Fibroblast of skin of scalp (primary cell): ENCODE measurements at places on chromosomes 16 and 17.
A peak's percentile ranks its signal among the peaks of the same experiment; 100 is the strongest.

GRCh38 chr16:19375561-19376158, 42.0 kb upstream of the TMC5 start:
- peak; percentile 45 for DNase-seq

DNA sequence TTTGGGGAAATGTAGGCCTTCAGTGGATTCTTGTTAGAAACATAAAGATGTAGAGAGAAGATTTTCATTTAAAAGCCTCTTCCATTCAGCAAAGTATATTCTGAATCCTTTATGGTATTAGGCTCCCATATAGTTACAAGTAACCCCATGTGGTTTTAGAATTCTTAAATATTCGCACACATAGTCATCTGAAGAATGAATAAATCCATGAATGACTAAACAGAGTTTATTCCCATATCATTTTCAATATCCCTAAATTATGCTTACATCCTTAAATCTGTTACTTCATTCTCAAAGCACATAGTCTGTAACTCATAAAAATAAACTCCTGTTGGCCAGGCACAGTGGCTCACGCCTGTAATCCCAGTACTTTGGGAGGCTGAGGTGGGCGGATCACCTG, 962.1 kb downstream of the KCNJ18 start:
- no peak for DNase-seq

- DNase-seq: no peak
Measured at GRCh38 chr16:60641067-60641665, 1395.1 kb downstream of the CDH8 start.

DNA sequence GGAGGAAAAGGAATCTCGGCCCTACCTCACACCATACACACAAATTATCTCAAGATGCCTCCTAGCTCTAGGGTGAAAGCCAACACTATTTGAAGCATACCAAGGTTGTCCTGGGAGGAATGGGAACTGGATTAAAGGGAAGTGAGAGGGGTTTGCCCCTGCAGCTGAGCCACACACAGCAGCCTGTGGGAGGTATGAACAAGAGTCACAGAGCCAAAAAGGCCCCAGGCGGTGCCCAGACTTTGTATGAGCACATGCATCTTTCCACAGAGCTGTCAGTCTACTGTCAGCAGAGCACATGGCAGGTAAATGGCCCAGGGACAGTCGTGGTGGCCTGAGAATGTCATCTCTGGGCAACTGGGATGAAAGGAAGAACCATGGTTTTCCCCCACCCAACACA, 31.0 kb upstream of the RCVRN start:
- DNase-seq: no peak

DNA sequence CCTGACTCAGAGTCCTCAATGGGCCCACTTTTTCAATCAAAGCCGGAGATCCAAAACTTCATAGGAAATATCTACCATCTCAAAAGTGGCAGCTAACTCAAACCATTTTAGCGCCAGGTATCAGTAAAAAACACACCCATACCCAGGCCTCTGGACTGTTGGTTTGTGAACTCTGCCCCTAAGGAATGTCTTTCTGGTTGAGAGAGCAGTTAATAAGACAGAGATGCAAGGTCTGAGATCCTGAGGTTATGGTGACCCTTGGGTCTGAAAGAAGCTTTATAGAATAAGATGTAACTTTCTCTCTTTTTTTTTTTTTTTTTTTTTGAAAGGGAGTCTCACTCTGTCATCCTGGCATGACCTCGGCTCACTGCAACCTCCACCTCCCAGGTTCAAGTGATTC, 350.5 kb downstream of the SOX9 start:
- DNase-seq: no peak

DNA sequence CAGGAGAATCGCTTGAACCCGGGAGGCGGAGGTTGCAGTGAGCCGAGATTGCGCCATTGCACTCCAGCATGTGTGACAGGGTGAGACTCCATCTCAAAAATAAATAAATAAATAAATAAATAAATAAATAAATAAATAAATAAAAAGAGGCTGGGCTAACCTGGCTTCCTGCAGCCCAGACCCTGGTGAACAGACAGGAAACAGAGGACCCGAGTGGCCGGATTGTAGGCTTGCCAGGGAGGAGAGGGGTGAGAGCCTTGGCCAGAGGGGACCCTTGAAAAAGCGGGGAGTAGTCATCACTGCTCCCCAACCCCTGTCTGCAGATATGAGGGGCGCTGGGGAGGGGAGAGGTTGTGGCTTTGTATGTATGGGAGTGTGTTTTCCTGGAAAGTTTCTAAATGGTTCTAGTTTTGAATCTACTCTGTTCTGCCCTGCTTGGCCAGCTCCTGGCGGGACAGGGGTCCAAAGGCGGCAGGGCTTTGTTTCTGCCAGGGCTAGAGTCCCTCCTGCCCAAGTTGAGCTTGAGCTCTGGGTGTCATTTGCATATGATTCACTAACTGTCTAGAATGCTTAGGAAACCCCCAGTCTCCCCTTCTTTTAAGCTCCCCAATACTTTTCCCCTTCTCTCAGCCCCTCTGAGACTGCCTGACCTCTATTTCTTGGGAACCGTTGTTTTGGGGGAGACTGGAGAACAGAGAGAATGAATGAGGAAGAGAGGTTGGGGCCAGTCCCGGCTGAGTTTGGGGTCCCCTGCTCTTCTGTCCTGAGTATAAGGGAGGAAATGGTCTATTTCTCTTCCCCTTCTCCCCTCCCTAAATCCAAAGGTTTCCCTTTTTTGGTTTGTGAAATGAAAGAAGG, 16.4 kb downstream of the RARA start:
- DNase-seq: no peak

DNA sequence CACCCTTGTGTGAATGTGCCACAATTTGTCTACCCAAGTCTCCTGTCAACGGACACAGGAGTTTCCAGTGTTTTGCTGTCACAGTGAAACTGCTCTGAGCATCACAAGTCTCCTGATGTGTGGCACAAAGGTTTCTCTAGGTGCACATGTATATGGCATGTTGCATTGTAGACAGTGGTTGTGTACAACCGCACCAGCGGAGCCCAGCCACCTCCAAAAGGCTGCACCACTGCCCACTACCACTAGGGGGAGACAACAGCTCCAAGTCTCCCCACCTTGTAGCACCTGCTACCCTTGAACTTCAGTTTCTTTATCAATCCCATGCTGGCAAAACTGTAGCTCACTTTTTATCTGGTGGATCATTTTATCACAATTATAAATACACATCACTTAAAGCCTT, 95.5 kb upstream of the ZNF469 start:
- DNase-seq: no peak

DNA sequence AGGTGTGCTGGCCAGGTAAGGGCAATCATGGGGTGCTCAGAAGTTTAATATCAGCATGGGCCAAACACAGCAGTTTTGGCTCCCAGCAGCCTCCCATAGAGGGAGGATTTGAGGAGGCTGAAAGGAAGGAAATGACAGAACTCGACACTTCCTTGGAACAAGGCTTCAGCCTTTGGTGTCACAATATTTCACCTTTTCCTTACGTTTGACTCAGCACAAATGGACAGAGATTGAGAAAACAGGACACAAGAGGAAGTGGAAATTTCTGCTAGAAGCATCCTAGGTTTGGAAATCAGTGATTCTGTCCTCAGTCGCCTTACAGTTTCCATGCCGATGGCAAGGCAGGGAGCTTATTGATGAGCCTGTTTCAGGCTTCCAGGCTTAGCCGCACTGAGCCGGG, 181.4 kb downstream of the MAF start:
- no peak for DNase-seq

DNA sequence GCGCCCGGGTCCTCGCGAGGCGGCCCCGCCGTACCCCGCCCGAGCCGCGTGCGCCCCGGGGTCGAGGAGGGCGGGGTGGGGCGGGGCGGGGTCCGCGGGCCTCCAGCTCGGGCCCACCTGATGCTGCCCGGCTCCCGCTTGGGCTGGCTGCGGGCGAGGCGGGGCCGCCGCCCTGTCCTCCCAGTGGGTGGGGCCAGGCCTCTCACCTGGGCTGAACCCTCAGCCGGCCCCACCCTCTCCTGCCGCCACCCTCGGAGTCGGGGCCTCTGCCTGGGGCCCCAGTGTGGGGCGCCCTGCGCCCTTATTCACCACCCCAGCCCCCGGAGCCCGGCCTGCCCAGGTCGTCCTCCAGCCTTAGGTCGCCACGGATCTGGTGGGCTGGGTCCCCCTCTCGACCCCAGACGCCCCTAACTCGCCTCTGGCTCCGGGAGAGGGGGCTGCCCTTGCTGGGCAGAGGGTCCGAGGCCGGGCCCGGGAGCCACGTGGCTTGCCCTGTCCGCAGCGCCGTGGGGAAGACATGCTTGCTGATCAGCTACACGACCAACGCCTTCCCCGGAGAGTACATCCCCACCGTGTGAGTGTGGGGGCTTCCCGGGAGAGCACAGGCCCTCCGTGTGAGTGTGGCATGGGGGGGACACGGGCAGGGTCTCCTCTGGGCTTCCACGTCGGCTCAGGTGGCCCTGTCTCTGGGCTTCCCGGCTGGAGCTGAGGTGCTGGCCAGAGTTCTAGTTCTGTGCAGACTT, 578 bp downstream of the RAC3 start:
- DNase-seq: no peak

- DNase-seq: no peak
Measured at GRCh38 chr17:81990836-81991683, 13.6 kb downstream of the ASPSCR1 start.

DNA sequence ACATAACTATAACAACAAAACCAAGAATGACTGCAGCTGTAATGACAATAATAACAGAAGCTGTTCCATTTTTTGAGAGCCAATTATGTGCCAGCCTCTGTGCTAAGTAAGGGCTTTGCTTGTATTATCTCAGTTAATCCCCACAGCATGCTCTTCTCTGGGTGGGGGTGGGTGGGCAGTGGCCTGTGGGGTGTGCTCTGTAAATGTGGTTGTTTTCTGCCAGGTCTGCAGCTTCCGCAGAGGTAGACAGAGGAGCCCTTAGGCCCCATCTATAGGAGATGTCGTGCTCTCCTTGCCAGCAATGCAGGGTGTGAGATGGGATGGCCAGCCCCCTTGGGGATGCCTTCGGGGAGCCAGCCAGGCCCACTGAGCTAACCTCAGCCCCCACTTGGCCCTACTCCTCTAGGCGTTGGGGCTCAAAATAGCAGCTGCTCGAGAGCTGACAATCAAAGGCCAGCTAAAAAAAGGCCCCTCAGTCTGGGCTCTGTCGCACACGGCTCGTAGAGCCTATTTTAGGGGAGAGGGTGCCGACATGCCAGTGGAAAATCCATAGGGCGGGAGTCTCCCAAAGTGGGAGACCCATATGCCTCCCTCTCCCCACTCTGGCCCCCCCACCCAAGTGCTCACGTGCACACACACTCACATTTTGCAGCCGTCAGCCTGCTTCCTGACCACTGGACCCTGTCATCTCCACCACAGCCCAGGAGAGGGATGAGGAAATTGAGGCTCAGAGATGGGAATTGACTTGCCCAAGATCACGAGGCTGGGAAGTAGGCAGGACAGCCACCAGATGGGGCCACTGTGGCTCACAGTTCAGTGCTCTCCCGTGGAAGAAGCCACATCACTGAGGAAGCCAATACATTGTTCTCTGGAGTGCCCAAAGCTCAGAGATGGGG, 15.8 kb downstream of the CDH16 start:
- no peak for DNase-seq

DNA sequence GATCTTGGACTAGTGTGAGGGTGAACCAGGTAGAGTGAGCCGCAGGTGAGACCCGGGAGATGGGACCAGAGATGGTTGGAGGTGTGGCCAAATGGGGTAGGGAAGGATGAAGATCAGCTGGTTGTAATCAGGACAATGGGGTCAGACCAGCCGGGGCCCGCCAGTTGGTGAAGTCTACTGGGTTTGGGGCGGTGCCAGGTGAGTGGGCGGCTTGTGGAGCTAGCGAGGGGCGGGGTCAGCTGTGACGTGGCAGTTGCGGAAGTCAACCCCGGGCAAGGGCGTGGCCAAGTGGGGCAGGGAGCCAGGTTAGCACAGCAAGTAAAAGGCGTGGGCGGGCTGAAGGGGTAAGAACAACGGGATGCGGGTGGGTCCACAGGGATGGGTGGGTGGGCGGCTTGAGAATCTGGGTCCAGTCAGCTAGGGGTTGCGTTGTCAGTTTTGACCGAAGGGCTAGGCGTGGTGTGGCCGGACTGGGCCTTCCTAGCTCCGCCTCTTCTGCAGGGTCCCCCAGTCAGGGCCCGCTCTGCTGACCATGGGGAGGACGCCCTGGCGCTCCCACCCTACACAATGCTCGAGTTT, 25.5 kb upstream of the ALKBH5 start:
- peak; percentile 73 for DNase-seq

DNA sequence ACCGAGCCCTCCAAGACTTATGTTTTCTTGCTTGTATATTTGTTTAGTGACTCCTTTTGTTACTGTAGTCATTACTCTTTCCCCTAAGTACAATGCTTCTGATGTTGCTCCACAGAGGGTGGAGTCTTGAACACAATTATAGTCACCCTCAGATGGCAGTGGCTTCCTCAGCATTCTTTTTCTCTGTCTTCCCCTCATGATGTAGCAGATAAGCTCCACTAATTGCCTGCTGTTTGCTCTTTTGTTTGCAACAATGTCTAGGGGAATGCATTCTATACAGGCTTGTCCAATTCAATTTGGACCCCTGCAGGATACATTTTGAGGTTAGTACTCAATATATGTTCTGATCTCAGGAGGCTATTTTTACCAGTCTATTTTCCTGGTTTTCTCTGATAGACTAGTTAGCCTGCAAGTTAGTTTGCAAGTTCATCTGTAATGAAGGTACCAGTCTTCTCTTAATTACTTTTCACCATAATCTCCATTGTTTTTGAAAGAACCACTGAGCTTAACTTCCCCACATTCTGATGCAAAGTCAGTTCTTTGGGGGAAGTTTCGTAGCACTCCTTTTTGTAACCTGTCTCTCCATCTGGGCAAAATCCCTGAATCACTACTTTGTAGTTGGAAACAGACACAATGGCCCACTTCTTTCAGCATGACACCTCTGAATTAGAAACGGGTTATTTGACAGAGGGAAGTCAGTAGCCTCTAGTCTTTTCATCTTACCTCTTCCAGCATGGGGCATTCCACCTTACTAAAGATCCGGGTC, 1509.2 kb downstream of the CDH11 start:
- no peak for DNase-seq

- DNase-seq: peak; percentile 39
Measured at GRCh38 chr16:73268366-73268993, 220.6 kb upstream of the ZFHX3 start.

DNA sequence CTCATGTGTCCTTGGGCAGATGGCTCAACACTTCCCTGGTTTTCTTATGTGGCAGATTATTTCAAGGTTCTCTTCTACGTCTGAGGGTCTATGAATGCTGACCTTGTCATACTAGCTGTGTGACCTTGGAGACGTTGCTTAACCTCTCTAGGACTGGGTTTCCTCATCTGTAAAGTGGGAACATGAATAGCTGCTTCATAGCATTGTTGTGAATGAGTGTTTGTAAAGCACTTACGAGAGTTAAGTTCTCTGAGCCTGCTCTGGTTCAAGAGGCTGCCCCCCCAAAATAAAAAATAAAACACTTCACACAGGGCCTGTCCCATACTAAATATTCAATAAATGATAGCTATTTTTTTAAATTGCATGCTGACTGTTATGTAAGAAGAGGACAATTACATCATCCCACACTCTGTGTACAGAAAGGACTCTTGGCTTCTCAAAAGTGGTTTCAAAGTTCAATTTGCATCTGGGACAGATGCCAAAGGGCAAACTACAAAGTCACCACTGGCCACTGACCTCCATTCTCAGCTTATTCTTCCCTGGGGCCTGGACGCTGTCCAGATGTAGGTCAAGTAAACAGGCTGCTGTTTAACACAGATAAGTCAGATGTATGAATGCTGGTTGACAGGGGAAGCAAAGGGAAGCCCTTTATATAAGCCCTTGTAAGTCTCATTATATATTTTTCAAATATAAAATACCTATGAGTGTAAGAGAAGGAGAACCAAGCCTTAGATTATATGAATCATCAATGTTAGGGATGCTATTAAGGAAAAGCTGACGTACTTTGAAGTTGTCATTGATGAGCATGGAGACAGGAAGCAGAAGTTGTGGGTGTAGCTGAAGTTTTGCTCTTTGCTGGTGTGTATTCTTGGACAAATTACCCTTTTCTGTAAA, 15.4 kb upstream of the NDEL1 start:
- peak; percentile 7 for DNase-seq

GRCh38 chr16:20798364-20798763, 7.9 kb downstream of the ERI2 start:
- DNase-seq: no peak
